ENCODE measurements at places on chromosomes 13 and 19.

DNA sequence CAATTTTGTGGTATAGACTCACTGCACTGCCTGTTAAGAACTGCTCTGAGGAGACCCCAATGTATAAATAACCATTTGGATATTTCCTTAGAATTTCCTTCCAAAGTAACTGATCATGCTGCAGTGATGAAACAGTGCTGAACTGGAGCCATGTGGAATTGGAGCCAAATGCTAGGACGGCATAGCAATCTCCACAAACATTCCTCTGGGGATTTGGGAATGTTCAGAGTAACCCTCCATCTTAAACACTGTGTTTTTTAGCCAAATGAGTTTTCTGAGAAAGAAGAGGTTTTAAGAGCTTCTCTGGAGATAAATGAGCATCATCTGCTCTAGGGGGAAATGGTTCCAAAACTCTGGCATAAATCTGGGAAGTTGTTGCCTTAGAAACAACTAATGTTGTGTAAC, 98.2 kb downstream of the OLFM4 start:
- DNase-seq = no peak

GRCh38 chr19:16454351-16454918, 17.3 kb downstream of the EPS15L1 start:
- no peak for DNase-seq

DNA sequence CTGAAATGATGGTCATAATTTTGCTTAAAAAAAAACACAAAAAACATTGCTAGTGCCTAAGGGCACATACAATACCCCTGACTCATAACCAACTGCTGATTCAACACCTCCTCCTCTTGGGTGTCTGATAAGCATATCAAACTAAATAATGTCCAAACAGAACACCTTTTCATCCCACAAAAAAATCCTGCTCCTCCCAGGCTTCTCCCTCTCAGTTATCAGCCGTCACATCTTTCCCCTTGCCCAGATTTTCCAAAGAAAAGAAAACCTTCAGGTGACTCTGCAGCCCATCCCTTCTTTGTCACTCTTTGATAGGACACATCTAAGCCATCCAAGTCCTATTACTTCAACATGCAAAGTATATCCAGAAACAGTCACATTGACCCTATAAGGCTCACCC, 46.9 kb downstream of the ABCC4 start:
- DNase-seq = no peak

DNA sequence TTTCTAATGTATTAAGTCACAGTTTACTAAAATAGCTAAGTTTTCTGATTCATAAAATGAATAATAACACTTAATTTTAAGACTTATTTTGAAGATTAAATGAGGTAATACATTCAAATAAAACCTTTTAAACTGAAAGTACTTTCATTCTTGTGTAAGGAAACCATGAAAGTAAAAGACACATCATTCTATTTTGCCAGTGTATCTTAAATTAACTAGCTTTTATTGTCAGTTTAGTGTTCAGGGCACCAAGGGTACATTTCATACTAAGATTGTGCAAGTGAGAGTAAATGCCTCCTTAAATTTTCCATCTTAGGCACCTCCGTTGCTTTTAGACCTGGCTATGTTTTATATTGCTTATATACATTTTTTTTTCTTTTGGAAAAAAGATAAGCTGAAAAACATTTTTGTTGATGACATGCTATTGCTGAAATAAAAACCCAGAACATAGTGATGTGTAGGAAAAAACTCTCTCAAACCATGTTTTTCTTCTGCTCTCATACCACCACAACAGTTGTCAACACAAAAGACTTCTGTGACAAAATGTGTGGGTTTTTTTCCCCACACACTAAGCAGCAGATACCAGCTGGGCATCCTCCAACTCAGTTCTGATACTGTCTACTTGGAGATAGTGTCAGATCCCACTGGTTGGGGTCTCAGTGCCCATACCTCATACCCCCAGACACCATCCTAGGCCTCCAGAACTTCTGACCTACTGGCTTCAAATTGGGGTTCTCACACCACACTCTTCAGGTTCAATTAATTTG, 30.7 kb upstream of the LPAR6 start:
- no peak for DNase-seq

GRCh38 chr19:41443813-41444455, 978 bp downstream of the ERICH4 start:
- DNase-seq = no peak

DNA sequence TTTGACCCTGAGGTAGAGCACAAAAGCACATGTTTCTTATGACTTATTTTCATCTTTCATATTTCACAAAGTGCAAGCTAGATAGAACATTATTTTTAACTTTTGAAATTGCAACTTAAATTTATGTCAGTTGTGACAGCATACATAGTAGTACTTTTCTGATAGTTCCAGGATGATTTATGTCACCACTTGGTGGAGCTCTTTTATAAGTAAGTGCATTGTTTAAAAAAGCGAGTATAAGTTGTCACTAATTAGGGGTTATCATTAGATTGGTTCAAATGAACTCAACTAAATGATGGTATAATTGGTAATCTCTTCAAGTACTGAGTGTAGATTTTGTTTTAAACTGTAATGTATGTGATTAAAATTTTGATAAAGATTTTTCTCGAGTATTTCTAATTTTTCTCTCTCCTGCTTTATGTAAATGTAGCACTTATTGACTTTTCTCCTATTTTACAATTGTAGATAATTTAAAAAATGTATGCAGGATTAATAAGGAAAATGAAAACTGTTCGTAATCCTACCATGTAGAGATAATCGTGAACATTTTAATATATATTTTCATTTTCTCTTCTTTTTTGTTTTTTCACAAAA, 31.1 kb downstream of the RB1 start:
- DNase-seq = peak; percentile 36

- peak; percentile 49 for DNase-seq
Measured at GRCh38 chr13:80979035-80979641, 638.2 kb upstream of the SPRY2 start.

DNA sequence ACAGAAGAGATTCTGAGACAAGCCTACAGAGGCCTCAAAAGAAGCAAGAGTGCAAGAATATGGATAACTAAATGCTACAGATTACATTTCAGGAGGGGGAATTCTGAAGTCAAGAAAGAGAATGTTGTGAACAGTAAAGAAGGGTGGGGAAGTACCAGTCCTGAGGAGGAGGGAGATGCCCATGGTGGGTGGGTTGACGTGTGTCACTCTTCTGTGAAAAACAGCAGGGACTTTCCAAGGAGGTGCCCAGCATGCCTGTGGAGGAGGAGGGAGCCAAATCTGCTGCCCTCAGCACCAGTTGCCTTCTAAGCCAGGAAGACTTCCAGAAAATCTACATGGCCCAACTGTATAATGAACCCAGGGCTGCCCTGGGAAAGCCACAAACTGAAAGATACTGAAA, 87.7 kb downstream of the SGCG start:
- peak; percentile 15 for DNase-seq

- no peak for DNase-seq
Measured at GRCh38 chr19:58381460-58382212, 806 bp upstream of the ZNF837 start.

DNA sequence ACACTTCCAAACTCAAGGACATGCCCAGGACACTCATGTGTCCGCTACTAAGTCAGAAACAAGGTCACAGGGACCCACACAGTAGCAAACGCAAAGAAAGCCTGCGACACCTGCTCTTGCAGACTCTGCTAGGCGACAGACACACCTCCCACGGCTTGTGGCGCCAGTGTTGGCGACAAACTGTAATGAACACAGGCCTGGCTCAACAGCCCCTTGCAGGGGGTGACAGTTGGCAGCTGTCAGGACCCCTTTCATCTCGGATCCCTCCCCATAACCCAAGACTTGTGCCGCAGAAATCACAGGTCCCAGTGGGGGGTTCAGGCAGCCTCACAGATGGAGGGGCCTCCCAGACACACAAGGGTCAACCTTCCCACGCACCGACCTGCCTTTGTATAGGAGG, 364 bp downstream of the CKM start:
- no peak for DNase-seq

GRCh38 chr13:93698016-93698613, 471.5 kb downstream of the GPC6 start:
- DNase-seq = no peak

GRCh38 chr13:112980434-112980833, 11.4 kb downstream of the MCF2L start:
- DNase-seq = no peak

DNA sequence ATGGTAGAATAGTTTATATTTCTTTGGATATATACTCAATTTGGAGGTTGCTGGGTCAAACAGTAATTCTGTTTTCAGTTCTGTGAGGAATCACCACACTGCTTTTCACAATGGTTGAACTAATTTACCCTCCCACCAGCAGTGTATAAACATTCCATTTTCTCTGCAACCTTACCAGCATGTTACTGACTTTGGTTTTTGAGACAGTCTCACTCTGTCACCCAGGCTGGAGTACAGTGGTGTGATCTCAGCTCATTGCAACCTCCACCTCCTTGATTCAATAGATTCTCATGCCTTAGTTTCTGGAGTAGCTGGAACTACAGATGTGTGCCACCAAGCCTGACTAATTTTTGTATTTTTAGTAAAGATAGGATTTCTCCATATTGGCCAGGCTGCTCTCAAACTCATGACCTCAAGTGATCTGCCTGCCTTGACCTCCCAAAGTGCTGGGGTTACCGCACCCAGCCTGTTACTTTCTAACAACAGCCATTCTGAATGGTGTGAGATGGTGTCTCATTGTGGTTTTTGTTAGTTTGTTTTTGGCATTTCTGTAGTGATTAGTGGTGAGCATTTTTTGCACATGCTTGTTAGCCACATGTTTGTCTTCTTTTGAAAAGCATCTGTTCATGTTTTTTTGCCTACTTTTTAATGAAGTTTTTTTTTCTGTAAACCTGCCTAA, 12.5 kb downstream of the ZNF714 start:
- DNase-seq = no peak

DNA sequence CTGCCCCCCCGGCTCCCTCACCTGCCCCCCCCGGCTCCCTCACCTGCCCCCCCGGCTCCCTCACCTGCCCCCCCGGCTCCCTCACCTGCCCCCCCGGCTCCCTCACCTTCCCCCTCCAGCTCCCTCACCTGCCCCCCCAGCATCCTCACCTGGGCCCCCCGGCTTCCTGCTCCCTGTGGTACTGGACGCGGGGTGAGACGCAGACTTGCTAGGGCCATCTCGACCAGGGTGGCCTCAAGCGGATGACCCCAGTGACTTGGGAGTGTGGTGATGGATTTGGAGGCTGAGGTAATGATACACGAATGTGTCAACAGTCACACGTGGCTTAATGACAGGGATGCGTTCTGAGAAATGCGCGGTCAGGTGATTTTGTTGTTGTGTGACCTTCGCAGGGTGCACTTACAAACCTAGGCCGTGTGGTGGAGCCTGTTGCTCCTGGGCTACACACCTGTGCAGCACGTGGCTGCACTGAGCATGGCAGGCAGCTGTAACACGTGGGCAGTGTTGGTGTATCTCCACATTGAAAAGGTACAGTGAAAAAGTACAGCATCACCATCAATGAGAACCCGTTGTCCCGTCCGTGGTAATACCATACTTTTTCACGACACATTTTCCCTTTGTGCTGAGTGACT, 197.8 kb downstream of the TEX29 start:
- no peak for DNase-seq

- DNase-seq = no peak
Measured at GRCh38 chr13:25466880-25467279, 95.1 kb downstream of the ATP8A2 start.

- DNase-seq = no peak
Measured at GRCh38 chr13:40394304-40394985, 272.0 kb downstream of the FOXO1 start.

DNA sequence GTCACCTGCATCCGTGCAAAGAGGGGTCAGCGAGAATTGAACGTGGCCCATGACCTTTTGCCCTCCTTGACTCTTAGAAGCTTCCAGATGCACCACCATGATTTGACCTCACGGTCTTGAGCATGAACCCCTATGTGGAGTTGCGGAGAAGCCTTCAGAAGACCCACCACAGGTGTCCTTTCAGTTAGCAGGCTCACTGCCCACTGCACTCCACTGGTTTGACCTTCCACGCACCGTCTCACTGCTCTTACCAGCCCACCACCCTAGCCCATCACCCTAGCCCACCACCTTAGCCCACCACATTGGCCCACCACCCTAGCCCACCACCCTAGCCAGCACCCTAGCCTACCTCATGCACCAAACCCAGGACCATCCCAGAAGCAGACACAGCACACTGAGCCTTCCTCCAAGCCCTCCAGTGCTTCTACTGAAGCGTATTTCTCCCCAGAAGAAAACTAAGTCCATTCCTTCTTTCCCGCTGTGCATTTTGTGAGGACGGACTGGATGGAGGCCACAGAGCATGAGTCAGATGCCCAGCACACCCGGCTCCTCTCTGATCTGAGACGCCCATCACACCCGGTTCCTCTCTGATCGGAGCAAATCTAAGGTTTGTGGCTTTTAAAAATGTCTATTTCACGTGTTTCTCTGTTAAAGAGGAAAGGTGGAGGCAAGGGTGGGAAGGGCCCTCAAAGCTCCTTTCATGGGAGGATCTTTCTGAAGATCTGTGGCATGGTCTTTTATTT, 45.8 kb downstream of the SOX1 start:
- DNase-seq = no peak

GRCh38 chr13:72808917-72809500, 27.1 kb downstream of the PIBF1 start:
- DNase-seq = peak; percentile 6

- no peak for DNase-seq
Measured at GRCh38 chr13:106558527-106558926, 9.4 kb downstream of the ARGLU1 start.

DNA sequence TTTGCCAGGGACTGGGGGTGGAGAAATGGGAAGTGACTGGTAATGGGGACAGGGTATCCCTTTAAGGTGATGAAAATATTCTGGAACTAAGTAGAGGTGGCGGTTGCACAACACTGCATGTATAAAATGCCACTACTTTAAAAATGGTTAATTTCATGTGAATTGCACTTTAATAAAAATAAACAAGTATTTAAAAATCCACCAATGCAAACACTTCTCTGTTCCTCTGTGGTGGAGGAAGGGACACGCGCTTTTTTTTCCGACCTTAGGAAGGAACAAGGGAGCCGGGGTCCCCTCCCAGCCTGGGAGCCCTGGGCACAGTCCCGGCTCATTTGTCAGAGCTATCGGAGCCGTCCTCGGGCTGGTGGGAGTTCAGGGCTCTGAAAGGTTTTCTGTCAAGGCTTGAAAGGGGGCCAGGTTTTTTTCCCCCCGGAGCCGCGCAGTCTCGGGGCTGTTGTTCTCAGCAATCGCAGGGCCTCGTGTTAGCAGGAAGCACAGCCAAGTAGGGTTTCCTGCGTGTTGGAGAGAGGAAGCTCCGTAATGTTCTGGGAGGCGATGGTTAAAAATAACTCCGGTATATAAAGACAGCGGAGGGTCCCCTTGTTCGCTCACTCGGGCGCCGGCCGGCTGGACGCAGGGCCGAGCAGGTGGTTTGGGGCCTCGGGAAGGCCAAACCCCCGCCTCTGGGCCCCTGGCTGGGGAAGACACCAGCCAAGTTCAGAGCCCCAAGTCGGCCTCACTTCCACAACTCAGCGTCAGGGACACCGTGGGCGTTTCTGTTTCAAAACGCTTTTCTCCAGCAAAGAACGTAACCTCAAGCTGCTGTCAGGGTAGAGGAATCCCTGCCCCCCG, 41.2 kb upstream of the KLF2 start:
- peak; percentile 77 for DNase-seq

- DNase-seq = no peak
Measured at GRCh38 chr13:103935117-103935516, 868.9 kb upstream of the SLC10A2 start.

Data from GM20000 (cell line).